Osteoblast (primary cell): ENCODE measurements at places on chromosomes 6 and 20. TPM values are rescaled to one million over a fixed set of nuclear protein-coding genes. Genes with fewer than 3 reads are reported as not detected.
A peak's percentile ranks its signal among the peaks of the same experiment; 100 is the strongest.

TFAP2A gene
- under 0.01 and 0.36 TPM in 2 replicates for total RNA-seq

- no peak overlapping the region for H3K4me3 ChIP-seq
- no peak overlapping the region for H3K27ac ChIP-seq
- H3K4me1 ChIP-seq: no peaks in the 10 kb centered on the region
- no peak for DNase-seq
- H3K36me3 ChIP-seq: no peaks in the 10 kb centered on the region
These were observed 297.1 kb upstream of the RIMS1 start for GRCh38 chr6:71589254-71589653.

DNA sequence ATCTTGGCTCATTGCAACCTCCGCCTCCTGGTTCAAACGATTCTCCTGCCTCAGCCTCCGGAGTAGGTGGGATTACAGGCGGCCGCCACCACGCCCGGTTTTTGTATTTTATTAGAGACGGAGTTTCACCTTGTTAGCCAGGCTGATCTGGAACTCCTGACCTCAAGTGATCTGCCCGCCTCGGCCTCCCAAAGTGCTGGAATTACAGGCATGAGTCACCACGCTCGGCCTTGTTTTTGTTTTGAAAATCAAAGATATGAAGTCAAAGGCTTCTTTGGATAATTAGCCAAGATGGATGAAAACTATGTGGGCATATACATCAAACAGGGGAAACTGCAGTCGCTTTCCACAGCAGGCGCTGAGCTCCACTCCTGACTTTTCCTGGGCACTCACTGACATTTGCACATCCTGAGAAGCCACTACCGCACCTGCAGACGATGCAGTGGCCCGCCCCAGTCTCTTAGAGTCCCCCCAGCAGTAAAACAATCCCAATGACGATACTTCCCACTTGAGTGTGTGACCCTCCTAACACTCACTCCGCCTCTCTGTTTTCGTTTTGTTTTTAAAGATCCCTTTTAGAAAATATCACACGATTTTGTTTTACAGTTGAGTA lies 44.1 kb downstream of the GJA1 start:
- no peaks in the 10 kb centered on the region for H3K27me3 ChIP-seq
- DNase-seq: no peak
- H3K4me3 ChIP-seq: no peak overlapping the region

- no peak for DNase-seq
- peaks cover 11% of the 10 kb centered on the region for H3K36me3 ChIP-seq
- peaks cover 9% of the 10 kb centered on the region for H3K4me1 ChIP-seq
- no peak overlapping the region for H3K4me3 ChIP-seq
These were observed 20.8 kb downstream of the FOXP4 start for GRCh38 chr6:41566961-41567360.

GRCh38 chr6:334536-335510 lies 42.5 kb downstream of the DUSP22 start:
- H3K27ac ChIP-seq: no peak overlapping the region
- peaks cover 15% of the 10 kb centered on the region for H3K4me1 ChIP-seq
- H3K4me3 ChIP-seq: no peak overlapping the region

CLPSL2 gene
- total RNA-seq: not detected in 2 replicates

PGBD1 gene
- total RNA-seq: 6.2 and 8.0 TPM in 2 replicates

DNA sequence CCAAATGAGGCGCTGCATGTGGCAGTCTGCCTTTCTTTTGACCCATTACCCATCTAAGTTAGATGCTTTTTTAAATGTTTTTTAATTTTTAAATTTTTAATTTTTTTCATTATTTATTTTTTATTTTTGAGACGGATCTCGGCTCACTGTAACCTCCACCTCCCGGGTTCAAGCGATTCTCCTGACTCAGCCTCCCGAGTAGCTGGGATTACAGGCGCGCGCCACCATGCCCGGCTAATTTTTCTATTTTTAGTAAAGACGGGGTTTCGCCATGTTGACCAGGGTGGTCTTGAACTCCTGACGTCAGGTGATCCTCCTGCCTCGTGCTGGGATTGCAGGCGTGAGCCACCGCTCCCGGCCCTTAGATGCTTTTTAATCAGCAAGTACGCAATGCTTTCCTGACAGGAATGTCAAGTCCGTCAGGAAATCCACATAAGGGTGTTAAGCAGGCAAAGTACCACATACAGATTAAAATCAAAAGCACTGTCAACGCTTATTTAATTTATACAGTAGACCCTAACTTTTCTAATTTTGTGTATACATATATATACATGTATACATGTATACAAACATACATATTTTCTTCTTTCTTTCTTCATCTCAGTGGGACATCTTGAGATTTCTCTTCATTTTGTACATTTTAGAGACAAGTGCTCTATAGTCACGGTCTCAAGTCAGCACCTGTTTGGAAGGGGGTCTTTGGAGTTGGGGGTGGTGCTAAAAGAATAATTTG lies 995 bp upstream of the GSTA4 start:
- peaks cover 5% of the 10 kb centered on the region for H3K36me3 ChIP-seq
- peak overlapping the region; percentile 2 for H3K27ac ChIP-seq
- DNase-seq: no peak
- H3K4me1 ChIP-seq: peaks cover 18% of the 10 kb centered on the region
- H3K4me3 ChIP-seq: peak overlapping the region; percentile 85
- H3K27me3 ChIP-seq: no peaks in the 10 kb centered on the region

MCHR2 gene
- not detected in 2 replicates for total RNA-seq
